GM20000 (cell line): ENCODE measurements at places on chromosomes 13 and 19.

DNA sequence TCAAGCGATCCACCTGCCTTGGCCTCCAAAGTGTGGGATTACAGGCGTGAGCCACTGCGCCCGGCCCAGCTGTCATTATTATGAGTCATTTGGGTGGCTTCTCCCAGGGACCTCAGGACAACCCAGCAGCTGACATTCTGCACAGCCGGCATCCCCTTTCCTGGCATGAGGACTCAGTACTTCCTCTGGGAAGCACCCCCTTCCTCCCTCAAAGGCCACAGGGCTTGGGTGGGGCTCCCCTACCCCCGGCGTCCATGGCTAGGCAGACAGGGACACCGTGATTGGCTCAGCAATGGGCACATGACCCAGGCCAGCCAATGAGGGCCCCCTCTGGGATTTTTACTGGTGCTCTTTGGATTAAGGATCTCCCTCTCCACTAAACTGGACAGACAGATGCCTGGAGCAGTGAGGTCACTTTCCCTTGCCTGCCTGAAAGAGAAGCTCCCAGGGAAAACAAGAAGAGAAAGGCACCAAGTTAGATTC is 6.0 kb downstream of the KANK2 start:
- no peak for DNase-seq

- DNase-seq = no peak
Observed at GRCh38 chr13:97116754-97117153, 105.4 kb upstream of the MBNL2 start.

DNA sequence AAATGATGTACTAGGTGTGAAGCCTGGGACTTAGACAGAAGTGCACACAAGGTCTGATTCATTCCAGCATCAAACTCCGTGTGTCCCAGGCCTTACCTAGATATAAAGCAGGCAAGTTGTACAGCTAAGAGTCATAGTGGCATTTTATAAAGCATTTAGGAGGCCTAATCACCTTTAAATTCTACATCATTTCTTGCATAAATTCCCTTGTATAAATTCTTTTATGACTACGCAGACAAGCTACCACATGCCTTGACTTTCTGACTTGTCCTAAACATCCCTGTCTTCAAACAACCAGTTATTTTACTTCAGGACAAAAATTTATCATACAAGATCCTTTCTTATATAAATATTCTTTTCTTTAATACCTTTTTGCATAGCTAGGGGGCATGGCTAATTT is 22.5 kb downstream of the TMEM255B start:
- DNase-seq = no peak

DNA sequence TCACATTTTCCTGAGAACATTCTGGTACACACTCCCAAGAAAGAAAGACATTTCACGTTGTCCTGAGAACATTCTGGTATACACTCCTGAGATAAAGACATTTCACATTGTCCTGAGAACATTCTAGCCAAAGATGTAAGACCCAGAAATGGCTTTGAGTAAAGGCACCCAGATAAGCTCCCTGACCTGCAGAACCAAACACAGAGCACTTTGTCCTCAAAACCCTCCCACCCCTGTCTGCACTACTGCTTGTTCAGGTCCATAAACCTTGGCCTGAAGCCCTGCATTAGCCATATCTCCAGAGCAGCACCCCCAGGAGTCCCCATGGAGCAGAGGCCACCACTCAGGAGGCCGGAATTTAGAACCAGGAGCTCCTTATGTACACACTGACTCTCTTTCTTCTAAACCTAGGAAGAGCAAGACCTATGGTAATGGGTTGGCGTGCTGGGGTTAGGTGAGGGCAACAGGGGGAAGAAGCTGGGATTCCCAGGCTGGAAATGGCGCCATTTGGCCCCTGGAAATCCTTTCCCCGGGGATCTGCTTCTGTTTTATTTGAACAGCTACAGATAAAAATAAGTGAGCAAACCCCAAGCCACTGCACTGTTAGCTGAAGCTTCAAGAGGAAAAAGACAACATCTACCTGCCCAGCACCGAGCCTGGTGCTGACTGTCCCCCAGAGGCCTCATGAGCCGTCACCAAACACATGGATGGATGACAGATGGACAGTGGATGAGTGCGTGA is 13.7 kb downstream of the GAS6 start:
- no peak for DNase-seq

- DNase-seq = no peak
Observed at GRCh38 chr19:33496038-33496895, 25.3 kb downstream of the PEPD start.

DNA sequence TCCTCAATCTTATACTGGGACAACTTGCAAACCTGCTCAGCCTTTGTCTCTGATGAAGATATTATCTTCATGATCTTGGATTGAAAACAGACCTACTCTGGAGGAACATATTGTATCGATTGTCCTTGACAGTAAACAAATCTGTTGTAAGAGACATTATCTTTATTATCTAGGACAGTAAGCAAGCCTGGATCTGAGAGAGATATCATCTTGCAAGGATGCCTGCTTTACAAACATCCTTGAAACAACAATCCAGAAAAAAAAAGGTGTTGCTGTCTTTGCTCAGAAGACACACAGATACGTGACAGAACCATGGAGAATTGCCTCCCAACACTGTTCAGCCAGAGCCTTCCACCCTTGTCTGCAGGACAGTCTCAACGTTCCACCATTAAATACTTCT is 4.0 kb upstream of the KLK3 start:
- no peak for DNase-seq

GRCh38 chr13:31209172-31209840 is 9.5 kb downstream of the B3GLCT start:
- DNase-seq = no peak

GRCh38 chr19:4171676-4172075 is 10.7 kb downstream of the SIRT6 start:
- DNase-seq = no peak

- no peak for DNase-seq
Observed at GRCh38 chr13:30827578-30827925, 78.5 kb upstream of the MEDAG start.

GRCh38 chr19:54725321-54725720 is 1.1 kb downstream of the KIR3DL3 start:
- no peak for DNase-seq

- DNase-seq = no peak
Observed at GRCh38 chr13:98473135-98473787, 103.6 kb downstream of the STK24 start.

- no peak for DNase-seq
Observed at GRCh38 chr13:25971459-25972145, 80.2 kb downstream of the SHISA2 start.
